ENCODE measurements at places on chromosomes 7 and 10.

- no peak for DNase-seq
Observed at GRCh38 chr10:92567952-92568600, 5.8 kb downstream of the IDE start.

DNA sequence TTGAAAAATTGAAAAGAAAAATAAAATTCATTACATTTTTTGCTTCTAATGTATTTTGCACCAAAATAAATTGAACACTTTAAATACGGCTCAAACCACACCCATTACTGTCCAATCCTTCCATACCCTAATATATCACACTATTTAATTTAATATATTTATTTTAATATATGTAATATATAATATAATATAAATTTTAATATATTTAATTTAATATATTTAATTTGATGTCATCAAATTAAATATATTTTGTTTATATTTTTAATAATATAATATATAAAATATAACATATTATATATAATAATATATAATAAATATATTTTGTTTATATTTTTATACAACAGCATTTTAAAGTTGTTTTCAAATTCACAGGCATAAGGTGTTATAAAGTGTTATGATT is 15.7 kb upstream of the POU6F2 start:
- DNase-seq = no peak

GRCh38 chr10:75312440-75312839 is 76.7 kb upstream of the COMTD1 start:
- DNase-seq = no peak

GRCh38 chr10:131660427-131660826 is 240.4 kb upstream of the PPP2R2D start:
- no peak for DNase-seq

DNA sequence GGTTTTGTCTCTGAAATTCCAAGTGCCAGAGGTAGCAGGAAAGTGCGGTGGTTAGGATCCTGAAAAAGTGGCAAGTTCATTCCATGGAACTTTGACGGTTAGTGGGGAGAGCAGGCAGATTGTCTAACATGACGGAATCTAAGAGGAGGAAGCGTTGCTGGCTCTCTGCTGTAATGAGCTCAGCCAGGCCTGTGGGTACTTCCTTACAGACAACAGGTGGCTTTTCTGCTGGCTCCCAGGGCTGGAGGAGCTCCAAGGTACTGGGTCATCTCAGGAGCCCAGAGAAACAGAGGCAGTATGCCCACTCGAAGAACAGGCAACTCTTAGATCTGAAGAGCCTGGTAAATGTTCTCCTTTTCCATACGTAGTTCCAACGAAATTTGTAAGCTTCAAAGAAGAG is 3.1 kb upstream of the AIFM2 start:
- no peak for DNase-seq

DNA sequence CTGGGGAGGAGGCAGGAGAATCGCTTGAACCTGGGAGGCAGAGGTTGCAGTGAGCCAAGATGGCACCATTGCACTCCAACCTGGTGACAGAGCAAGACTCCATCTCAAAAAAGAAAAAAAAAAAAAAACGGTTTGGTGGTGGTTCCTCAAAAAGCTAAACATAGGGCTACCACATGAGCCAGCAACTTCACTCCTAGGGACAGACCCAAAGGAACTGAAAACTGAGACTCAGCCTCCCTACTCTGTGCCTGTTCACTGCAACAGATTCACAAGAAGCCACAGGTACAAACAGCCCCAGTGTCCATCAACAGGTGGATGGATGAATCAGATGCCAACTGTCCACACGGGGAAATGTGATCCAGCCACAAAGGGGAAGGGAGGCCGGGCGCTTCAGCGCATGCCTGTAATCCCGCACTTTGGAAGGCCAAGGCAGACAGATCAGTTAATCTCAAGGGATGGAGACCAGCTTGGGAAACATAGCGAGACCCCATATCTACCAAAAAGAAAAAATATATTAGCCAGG is 79.1 kb upstream of the TNRC18 start:
- no peak for DNase-seq

DNA sequence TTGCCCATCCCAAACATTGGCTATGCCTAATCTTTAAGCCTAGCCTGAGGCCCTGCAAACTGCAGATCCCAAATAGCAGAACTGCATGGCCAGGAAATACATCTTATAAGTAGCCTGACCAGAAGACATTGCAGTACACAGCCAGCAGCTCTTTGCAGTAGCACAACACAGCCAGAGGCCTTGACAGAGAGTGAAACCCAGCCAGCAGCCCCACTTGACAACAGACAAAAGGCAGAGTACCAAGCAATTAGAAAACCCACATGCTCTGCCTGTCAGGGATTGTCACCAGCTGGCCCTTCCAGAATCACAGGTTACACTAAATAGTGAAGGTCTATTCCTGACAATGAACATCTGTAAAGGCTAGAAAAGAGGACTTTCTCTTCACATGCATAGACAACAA is 242.8 kb upstream of the TMEM72 start:
- DNase-seq = no peak

DNA sequence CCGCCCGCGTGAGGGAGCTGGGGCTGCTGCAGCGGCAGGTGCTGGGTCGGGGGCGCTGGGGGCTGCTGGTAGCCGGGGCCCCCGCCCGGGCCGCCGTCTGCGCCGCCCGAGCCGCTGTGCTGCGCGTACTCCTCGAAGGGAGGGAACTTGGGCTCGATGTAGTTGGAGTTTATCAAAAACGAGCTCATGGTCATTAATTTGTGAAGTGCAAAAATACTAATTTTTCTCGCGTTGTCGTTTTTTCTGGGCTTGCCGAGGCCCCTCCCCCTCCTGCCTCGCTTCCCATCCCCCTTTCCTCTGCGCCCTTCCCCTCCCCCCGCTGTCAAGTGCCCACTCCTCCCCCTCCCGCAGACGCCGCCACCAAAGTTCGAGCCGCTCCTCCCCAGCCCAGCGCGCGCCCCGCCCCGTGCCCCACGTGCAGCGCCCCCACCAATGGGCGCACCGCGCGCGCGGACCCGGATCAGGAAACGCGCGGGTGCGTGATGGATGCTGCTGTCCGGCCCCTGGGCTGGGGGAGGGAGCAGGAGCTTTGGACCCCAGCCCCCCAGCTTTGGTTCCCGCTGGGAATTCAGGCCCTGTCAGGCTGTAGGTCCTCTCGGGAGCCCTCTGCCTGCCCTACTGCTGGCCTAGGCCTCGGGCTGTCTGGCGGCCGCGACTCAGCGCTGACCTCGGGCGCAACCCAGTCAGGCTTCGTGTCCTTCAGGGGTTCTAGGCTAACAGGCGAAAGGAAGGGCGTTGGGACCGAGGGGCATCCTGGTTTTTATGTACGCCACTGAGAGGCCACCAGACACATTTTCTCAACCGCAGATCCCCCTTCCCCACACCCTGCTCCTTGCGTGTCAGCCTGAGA is at the start of gene HOXA4:
Gene HOXA4, minus strand, starts transcription at position 218 of the 850 bp plus-strand sequence. Its CDS starts 24 bp downstream, at position 194.
- DNase-seq = peak; percentile 29

- no peak for DNase-seq
Observed at GRCh38 chr10:97596101-97597082, 6.9 kb downstream of the C10orf62 start.

DNA sequence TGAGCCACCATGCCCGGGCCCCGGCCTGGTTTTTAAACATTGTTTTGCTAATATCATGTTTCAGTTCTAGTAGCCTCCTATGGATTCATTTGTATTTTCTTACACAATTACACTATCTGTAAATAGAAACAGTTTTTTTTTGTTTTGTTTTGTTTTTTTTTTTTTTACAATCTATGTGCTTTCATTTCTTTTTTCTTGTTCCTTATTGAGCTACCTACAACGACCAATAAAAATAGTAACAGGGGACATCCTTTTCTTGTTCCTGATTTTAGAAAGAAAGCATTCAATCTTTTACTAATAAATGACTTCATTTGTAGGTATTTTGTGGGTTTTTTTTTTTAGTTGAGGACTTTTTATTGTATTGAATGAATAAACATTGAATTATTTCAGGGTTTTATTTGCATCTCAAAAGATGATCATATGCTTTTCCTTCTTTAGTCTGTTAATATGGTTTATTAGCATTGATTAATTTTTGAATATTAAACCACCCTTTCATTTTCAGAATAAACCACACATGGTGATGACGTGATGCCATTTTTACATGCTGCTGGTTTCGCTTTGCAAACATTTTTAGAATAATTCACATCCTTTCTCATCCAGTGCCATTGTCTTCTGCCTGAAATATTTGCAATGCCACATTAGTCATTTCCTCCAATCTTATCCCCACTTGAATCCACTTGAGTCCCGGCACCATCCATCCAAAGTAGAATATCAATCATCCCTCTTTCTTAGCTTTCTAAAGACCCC is 18.1 kb upstream of the AKR1E2 start:
- no peak for DNase-seq

DNA sequence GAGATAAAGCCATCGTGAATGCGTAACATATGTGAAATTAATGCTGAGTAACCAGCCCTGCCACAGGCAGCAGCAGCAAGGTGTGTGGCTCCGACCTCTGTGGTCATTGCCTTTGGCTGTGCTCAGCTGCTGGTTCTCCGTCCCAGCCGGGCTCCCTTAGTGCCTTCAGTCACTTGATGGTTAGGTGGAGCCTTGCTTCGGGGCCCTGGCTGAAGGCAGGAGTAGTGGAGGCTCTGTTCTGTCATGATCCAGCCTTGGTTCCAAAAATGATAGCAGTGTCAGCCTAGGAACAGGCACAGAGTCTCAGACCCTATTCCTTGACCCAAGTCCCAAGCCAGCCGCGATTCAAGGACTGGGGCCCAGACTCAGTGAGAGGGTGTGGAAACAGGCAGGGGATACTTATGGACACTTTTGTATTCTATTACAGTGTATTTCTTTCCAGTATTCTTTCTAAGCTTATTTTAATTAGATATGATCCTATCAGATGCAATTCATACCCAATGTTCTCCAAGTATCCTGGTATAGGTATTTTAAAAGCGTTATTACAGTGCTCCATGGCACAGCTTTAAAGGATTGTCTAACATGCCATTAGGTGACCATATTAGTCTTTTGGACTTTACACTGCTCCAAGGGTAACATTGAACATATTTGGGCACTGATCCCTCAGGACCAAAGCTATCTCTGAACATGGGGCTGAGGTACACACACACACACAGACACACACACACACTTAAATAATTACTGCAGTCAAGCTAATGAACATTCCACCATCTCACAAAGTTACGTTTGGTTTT is 9.0 kb downstream of the SCART1 start:
- no peak for DNase-seq
